ENCODE measurements at places on chromosomes 5 and 9. TPM values are rescaled to one million over a fixed set of nuclear protein-coding genes. Genes with fewer than 3 reads are reported as not detected.

Gene STOM
- 319 TPM for total RNA-seq

Gene IL33
- 12.7 TPM for total RNA-seq

Gene CER1
- total RNA-seq = not detected

Gene BSPRY
- not detected for total RNA-seq

Gene TMEM215
- under 0.01 TPM for total RNA-seq

Gene TAF11L7
- total RNA-seq = not detected

Gene GBGT1
- 36.9 TPM for total RNA-seq

Gene C6
- not detected for total RNA-seq

Gene RIMOC1
- 15.0 TPM for total RNA-seq

Gene KIAA1958
- 1.9 TPM for total RNA-seq

Gene ZBTB6
- 11.4 TPM for total RNA-seq

Gene ADRB2
- 6.5 TPM for total RNA-seq

Gene FBP2
- total RNA-seq = not detected

Gene NSMF
- 58.1 TPM for total RNA-seq

Gene RAPGEF1
- total RNA-seq = 106 TPM

Data from vein endothelial cell (primary cell).